ENCODE measurements at places on chromosomes 13 and 19.
A peak's percentile ranks its signal among the peaks of the same experiment; 100 is the strongest.

DNA sequence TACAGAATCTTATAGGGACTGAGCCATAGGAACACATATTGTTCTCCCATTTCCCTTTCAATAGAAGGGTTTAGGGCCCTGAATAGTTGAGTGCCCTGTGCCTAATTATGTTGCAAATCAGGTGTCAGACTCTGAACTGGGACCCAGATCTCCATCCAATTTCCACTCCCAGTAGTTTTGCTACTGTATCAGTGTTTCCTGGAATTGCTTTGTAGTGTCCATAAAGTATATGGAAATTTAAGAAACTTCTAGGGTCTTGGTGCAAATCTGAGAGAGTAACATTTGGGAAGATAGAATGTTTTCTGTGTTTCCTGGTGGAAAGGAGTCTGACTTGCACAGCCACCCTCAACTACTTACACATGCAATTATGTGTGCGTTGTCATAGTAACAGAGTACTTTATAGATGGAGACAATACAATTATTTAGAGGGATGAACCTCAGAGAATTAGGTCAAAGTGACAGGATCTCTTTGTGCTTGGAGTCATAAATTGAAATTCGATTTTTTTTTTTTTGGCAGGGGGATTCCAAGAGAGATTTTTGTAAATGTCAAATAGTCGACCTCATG is 646 bp upstream of the SLC10A2 start:
- DNase-seq = no peak

GRCh38 chr13:41244556-41244955 is 18.8 kb downstream of the MTRF1 start:
- DNase-seq = no peak

DNA sequence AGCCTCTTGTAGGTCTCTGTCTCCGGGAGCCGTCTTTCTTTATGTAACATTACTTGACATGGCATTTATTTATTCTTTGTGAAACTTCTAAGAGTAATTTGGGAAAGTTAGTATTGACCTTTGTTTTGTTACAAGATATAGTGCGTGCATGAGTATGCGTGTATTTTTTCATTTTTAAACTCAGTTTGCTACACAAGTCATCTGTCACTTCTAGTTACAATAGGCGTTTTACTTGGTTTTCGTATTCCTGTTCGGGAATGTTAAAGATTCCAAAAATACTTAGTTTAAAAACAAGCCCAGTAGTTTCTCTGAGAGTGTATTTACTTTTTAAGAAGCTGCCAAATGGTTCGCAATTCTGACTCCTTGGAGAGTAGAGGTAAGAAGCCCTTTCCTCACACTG is 3.2 kb downstream of the PDS5B start:
- DNase-seq = no peak

GRCh38 chr13:54175466-54175865 is 1146.9 kb downstream of the OLFM4 start:
- no peak for DNase-seq

DNA sequence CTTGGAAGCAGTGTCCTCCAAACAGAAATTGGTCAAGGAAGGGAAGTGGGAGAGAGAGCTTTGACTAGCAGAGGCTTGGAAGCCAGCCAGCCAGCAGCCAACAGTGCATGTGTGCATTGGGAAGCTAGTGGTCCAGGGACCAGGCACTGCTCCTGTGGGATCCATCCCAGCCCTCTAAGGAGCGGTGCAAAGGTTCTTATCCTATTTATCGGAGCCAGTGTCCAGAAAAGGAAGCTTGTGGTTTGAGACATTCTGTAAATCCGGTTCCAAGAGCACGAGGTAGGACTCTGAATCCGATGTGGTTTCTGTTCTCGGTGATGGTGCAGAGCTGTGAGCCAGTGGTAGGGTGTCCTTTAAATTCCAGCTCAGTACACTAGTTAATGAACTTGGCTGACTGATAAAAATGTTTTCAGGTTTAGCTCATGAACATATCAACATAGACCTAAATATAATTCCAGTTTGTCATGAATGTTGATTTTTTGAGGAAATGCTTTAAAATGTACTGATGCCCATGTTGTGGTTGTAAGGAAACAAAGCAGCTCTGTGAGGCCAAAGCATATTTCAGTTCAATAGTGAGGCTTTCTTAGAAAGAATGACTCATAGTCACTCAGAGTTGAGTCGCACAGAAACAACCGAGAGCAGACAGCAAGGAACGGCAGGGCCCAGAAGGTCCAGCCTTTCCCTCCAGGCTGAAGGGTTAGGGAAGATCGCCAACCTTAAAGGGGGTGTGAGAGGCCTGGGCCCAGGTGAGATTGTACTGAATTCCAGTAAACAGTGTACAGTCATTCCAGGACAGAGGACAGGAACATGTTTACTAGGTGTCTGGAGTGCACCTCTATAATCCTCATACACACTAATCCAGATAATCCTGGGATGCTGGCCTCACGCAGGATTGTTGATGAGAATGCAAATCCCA is 21.5 kb upstream of the GARRE1 start:
- peak; percentile 31 for DNase-seq

DNA sequence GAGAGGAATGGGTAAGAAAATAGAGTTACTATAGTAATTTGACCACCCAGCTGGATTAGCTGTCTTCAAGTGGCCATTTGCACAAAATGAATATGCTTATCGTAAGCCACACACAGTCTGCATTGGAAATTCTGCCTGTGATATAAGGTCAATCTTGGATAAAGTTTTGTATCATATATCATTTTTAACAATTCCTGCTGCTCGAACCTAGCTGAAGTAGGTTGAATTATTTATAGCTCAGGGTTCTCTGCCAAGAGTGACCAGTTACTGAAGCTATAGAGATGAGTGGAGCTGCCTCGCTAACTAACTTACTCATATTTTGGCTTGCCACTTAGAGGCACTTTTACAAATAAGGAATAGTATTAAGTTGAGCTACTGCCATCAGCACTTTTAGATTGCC is 220.9 kb downstream of the RGCC start:
- DNase-seq = no peak

GRCh38 chr19:11300811-11301120 is 4.8 kb downstream of the TSPAN16 start:
- DNase-seq = no peak

- DNase-seq = no peak
Measured at GRCh38 chr13:41833201-41833600, 127.7 kb downstream of the VWA8 start.

GRCh38 chr19:16207490-16208025 is 9.8 kb downstream of the AP1M1 start:
- no peak for DNase-seq

GRCh38 chr13:106349080-106349931 is 186.2 kb downstream of the EFNB2 start:
- no peak for DNase-seq

DNA sequence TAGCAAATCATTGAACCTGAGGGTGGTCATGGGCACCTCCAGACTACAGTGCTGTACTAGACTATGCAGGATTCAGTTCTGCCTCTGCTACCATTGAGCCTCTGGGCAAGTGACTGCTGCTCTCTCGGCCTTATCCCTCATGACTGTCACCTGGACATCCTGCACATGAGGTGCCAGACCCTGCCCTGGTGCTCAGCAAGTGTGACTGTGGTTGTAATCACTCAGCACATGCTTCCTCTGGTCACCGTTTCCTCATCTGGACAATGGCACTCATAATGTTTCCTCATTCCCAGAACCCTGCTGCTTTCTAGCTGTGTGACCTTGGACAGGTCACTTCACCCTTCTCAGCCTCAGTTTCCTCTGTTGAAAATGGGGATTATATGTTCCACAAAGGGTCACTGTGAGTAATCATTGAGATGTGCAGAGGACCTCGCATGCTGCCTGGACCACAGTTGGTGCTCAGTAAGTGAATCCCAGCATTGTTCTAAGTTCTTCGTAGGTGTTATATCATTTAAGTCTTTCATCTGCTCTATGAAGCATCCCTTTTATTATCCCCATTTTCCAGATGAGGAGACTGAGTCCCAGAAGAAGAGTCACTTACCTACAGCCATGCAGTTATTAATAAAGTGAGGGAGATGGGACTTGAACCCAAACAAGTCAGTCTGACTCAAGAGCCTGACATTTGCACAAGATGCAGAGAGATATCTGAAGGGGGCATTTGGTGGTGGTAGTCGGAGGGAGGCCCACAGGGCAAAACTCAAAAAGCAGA is 3.2 kb downstream of the SYT3 start:
- no peak for DNase-seq

DNA sequence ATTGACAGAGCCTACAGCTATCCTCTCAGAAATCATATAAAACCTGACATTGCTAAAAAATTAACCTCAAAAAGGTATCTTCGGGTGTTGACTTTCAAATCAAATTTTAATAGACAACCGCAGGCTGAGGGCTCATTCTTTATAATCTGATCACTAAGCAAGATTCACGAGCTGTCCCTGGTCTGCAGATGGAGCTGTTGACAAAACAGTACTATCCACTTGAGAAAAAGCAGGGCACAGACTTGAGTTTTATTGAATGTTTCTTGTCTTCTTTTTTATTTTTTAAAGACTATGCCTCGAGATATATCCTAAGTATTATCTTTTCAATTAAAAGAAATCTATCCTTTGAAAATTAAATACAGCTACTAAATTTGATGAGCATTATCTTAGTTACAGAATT is 540.5 kb downstream of the PCDH9 start:
- DNase-seq = no peak

GRCh38 chr19:8208922-8209461 is at the start of gene CERS4:
Gene CERS4 (plus strand): TSS chr19:8209370. CDS start chr19:8251077, 41,707 bp downstream.
- peak; percentile 74 for DNase-seq

All from C1 segment of cervical spinal cord (tissue), 14 donors.